OCI-M1 (cell line): ENCODE measurements at places on chromosomes 12 and 14.

DNA sequence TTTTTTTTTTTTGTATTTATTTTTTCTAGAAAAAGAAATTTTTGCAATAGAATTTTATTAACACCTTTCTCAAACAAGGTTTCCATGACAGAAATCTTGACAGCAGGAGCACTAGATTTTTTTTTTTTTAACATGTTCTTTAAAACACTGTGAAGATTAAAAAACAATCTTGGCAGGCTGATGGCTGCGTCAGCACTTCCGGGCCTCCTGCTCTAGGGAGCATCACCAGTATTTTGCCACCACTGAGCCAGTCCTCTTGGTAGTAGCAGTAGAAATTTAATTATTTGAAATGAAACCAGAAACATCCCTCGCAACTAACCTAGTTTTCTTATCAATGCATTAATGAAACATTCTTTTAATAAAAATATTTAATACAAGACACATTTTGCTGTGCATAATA, 99.6 kb downstream of the APAF1 start:
- no peak for DNase-seq

DNA sequence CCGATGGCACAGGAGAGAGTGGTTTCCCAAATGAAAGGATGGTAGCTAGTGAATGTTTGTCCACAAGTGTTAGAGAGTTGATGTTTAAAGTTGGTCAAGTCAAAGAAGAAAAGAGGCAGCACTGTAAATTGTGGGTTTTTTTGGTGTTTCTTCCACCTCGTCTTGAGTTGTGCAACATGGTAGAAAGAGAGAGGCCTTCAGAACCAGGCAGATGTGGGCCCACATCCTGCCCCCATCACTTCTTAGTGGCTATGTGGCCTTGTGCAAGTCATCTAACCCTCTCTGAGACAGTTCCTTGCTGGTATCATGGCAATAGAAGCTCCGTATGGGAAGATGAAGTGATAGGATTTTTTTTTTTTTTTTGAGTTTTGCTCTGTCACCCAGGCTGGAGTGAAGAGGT, 60.8 kb downstream of the NDUFA12 start:
- no peak for DNase-seq

DNA sequence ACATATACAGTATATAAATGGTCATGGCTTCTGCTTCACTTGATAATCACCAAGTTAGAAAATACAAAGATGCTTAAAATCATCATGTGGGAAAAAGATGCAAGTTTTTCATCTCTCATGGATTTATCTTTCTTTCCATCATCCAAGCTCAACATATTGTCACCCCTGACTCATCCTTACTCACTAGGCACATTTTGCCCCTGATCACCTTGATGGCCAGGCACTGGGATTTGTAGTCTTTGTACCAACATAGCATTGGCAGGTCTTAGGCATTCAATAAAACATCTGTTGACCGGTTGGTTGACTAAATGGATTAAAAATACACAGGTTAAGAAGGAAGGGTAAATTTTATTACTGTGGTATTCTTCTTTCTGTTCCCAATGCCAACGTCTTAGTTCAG, 28.1 kb downstream of the KLHDC2 start:
- no peak for DNase-seq

- DNase-seq: no peak
These were observed 528.6 kb downstream of the FUT8 start for GRCh38 chr14:65941091-65941490.

DNA sequence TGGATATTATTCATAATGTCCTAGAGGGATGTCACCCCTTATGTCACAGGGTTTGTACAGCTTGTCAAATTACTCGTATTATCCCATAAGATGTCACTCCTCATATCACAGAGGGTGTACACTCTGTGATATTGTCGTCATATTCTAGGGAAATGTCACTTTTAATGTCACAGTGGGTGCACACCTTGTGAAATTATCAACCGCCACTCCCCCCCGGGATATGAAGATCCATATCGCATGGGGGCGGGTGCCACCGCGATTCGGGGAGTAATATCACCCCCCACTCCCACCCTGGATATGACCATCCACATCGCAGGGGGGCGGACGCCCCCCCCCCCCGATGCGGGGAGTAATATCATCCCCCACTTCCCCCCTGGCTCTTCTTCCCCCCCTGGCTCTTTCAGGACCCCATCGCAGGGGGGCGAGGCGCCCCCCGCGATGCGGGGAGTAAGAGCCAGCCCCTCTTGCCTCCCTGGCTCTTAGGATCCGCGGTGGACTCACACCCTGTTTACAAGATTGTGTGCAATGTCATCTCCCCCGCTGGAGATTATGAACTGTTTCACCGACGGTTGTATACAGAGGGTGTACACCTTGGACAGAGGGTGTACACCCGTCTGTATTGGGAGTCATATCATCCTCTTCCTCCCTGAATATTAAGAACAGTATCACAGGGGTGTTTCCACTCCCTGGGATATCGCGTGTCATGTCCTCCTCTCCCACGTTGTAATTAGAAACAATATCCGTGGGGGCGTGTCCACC, 92.8 kb downstream of the FRMD6 start:
- no peak for DNase-seq

DNA sequence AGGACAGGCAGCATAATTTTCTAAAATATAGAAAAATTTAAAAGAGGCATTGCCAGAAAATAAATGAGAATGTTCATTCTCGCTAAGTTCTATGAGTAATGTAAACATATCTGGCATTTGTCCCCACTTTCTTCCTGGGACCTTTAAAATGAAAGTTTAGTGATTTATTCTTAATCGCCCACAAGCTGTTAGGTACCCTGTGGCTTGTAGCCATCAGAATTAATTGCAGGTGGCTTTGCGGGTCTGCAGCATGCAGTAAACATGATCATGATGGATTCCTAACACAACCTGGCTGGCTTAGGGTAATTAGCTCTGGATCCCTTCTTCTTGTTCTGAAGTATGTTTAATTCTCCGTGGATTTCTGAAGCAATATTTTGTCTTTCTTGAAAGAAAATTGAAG, 103.5 kb upstream of the FRMD6 start:
- DNase-seq: no peak

- DNase-seq: no peak
These were observed 14.8 kb upstream of the DHRS2 start for GRCh38 chr14:23621204-23621931.

DNA sequence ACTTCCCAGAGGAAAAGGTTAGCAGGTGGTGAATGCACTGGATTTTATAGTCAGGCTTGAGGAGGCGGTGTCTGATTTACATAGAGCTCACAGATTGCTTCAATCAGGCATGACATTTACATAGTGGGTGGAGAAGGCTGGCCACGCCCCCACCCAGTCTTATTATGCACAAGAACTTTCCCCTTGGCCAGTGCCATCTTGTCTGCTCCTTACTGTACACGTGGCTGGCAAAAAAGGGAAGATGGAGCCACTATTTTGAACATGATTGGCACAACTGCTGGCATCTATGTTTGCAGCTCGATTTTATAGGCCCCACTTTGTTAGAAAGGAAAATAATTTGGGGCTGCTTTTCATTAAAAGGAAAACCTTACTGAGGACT, 10.9 kb upstream of the LGMN start:
- DNase-seq: peak; percentile 57

DNA sequence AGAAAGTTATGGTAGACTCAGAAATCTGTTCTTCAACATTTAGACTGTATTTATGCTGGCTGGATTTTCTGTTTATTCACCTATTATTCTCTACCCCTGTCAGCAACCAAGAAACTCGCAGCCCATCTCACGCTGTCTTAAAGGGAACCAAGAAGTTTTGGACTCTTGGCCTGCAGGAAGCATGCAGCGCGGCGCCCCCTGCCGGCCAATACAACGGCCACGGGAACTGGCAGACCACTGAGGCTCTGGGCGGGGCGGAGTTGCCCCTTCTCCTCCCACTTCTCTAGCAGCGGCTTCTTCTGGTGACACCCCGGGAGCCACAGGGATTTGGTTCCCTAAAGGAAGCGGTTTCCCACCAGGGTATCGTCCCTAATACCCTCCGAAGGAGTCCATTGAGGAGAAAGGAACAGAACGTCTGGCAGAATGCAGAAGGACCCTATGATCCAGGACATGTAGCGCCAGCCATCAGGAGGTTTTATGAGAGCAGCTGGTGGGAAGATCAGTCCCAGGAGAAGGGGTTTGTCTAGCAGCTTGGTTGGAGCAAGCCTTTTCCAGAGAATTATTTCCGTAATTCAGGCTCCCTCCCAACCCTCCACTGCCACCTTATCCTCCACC, 21.0 kb upstream of the RNASE2 start:
- peak; percentile 28 for DNase-seq

GRCh38 chr14:54140551-54140950, 183.9 kb upstream of the BMP4 start:
- DNase-seq: no peak

DNA sequence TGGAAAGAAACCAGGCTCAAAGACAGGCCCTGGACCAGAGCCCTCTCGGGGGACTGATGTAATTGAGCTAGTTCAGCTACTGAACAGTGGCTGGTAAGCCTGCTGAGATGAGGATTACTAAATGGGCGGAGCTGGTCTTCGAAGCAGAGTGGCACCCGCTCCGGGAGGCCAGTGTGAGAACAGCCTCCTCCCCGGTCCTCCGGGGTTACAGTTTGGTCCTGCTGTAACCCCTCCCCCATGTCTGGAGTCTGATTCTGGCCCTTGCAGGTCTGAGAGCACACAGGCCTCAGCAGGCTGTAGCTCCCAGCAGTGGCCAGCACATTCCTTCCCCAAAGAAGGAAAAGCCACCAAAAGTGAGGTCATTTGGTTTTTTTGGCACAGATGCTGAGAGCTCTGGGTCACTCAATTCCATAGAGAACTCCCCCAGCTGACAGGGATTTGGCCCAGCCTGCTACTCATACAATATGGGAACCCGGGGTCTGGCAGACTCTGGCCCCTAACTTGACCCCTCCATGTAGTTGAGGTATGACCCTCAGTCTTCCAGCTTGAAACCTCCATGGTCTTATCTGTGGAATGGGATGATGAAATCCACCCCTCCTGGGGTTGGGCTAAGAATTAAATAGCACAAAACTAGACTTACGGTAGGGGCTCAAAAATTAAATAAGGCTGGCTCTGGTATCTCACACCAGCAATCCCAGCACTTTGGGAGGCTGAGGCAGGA, 39.0 kb downstream of the ACTN1 start:
- no peak for DNase-seq

DNA sequence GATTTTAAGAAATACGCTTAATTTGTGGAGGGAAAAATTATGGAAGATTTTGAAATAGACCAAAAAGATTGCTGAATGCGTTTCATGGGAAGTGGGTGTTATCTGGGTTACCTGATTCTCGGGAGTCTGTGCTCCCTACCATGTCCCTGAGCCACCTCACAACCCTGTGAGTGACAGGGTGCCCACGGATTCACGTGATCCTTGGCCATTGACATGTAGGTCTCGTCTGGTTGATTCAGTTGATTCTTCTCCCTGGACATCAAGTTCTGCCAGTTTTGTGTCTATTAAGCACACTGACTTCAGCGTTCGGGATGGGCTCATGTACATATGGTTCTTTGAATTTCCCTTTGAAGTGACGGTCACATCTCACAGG, 101.4 kb downstream of the ADGRD1 start:
- no peak for DNase-seq

GRCh38 chr12:65822732-65823512, 1.4 kb upstream of the HMGA2 start:
- DNase-seq: no peak

DNA sequence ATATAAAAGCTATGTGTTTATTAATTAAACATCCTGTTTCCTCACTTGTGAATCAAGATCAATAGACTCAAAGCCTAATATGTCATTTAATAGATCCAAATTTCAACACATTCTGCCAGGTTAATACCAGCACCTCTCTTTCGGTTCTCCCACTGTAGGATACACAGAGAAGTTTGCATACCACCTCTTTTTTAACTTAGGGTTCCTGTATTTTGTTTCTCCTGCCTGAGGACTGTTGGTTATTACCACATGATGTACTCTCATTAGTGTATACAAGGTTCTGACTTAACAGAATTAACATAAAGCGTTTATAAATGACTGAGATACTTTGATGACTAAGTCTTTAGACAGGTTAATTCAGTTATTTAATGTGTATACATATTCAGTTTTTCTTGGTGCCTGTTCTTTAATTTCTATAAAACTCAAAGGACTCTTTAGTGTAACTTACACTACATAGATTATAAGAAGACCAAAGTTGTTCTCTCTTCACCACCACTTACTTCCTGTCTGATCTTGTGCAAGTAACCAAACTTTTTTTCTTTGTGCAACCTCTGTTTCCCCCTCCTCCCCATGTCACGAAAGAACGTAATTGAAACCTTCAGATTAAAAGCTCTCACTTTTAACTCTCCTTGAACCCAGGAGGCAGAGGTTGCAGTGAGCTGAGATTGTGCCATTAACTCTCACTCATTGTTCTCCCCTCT, 89.8 kb upstream of the DNM1L start:
- DNase-seq: no peak

DNA sequence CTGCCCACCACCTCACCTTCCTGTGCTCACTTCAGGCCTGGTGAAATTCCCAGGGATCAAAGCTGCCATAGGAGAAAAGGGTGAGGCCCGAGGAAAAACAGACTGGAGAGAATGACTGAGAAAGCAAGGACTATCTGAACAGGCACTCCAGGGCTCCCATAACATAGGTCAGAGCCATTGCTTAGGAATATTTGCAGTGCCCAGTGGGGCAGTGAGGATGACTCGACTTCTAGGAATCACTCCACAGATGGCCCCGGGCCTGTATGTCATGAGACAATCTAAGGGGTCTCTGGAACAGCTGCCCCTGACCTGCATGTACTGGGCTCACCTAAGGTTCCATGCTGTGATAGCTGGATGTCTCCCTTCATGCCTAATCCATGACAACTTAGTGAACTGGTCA, 51.6 kb downstream of the GPHB5 start:
- no peak for DNase-seq

DNA sequence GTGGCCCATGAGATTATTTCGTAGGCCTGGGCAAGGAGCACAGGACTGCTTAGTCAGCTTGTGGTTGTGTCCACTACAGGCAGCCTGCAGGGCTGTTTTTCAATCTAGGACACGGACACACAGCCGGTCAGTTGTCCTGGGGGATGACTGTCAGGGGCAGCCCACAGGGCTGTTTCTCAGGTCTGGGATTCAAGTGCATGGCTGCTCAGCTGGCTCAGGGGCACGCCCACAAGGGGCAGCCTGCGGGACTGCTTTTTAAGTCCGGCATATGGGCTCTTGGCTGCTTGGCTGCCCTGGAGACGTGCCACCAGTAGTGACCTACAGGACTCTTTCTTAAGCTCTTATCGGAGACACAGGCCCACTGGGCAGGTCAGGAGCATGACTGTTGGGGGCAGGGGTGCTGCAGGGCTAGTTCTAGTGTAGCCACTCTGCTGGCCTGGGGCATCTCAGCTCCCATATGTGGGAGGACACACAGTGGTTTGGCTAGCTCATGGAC, 26.6 kb upstream of the GTF2A1 start:
- DNase-seq: no peak

DNA sequence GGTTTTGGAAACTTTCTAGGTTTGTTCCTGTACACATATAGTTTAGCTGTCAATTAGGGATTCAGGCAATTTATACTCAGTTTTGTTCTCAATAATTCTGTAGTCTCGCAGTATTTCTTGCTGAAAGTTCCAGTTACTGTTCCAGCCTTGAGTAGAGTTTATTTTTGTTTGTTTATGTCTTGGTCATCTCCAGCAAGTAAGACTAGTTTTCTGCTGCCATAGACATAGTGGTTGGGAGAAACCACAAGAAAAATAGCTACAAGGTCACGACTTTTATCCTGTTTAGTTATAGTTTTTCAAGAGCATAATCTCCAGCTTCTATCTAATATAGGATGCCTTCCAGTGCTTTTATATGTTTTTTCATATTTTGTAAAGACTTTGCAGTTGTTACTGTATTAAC, 99.6 kb upstream of the FOXG1 start:
- no peak for DNase-seq
